Type B pancreatic cell (in vitro differentiated cells): ENCODE measurements at places on chromosomes 13 and 19.
A peak's percentile ranks its signal among the peaks of the same experiment; 100 is the strongest.

- peak; percentile 74 for DNase-seq
Observed at GRCh38 chr19:788983-789700, 8.1 kb upstream of the PTBP1 start.

DNA sequence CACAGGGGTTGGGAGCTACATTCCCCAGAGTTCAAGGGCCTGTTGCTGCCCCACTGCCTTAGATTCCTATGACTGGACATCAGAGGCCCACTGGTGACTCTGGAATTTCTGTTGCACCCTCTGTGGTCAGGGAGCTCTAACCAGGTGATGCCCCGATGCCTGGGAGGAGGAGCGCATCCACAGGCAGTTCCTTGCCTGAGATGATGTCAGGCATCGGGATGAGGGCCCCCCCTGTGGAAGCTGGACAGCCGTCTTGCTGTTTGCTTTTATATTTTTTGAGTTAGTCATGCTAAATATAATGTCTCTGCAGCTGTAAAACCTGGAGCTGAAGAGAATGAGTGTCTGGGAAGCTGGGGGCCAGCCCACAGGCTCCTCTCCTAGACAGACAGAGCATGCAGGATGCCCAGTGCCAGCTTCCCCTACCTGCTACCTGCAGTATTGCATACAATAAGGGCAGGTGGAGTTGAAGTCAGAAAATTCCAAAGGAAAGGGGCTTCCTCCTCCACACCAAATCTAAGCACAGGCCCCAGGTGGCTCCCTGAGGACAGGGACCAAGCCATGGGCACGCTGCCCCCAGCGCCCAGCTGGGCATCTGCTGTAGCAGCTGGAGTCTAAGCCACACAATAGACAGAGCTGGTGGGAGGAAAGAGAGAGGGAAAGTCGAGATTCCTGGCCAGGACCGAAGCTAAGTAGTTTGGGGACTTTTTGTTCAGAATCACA lies 16.2 kb downstream of the COL4A2 start:
- no peak for DNase-seq

GRCh38 chr19:33221638-33222037 lies 4.0 kb downstream of the SLC7A10 start:
- DNase-seq, result no peak

DNA sequence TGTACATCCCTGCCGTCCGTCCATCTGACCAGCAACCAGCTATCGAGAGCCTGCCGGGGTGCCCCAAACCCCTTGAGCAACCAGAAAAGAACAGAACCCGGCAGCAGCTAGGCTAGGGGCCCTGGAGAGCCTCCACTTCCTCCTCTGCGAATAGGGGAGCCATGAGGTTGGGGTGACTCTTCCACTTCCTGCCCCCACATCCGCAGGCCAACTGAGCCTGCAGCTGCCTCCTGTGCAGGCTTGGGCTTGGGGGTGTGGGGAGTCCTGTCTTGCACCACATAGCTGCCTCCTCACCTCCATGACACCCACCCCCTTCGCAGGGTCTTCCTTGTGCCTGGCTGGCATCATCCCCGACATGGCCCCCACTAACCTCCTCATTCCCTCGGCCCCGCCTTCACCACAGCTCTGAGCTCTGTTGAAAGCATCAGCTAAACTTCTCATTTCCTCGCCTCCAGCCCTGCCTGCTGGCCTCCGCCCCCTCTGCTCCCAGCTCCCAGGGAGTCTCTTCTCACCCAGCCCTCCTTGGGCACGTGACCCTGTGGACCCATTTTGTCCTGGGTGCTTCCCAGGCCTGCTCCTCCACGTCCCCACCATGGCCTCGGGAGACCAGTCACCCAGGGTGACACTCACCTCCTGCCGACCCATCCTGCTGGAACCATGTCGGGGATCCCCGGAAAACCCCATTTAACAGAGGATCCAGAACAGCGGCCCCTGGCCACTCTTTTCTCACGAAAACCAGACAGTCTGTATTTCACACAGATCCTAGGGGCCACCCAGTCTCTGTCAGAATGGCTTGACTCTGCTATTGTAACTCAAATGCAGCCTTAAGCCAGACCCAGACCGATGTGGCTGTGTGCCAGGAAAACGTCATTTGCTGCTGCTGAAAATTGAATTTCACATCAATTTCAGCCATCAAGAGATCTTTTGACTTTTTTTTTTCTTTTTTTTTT lies 50.4 kb downstream of the MYO9B start:
- no peak for DNase-seq

DNA sequence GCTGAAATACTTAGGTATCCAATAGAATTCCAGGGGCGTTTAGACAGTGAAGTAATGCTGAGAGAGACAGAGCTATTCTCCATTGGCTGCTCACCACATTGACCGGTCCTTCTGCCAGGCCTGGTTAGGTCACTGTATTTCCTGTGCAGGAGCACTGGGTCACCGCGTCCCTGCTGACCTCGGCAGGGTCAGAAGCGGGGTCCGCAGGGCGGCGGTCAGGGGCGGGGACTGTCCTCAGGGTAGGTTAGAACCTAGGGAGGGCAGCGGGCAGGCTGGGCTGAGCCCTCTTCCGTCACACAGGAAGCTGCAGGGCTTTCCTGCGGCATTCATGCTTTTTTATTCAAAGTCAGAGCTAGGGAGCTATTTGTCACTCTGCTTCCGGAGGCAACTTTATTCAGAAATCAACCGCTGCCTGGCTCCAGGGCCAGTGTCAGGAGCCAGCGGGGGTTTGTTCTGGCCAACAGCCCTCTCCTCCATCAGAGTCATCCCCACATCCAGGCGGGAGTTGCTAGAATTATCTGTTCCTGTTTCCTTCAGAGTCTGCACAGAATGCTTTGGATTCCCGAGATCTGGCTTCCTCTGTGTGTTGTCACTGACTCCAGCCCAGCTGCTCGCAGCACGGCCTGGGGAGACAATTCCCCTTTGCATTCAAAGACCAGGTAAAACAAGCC lies 81.2 kb upstream of the WASF3 start:
- DNase-seq, result no peak

GRCh38 chr19:1856698-1857603 lies 6.4 kb downstream of the KLF16 start:
- DNase-seq, result no peak

DNA sequence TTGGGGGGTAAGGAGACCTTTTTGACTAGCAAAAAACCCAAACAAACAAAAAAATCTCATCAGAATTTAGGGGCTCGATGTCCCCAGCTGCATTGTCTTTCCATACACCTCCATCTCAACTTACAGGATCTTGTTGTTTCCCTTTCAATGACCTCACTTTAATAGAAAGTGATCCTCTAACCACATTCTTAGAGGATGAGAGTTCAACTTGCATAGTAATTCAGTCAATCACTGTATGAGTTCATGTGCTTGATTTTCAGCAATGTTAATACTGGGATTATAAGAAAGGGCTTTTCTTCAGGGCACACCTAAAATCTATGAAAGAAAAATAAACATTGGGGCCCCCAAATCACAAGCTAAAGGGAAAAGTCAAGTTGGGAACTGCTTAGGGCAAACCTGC lies 1512.0 kb downstream of the SLITRK1 start:
- no peak for DNase-seq

- no peak for DNase-seq
Observed at GRCh38 chr13:28181413-28181812, 43.1 kb downstream of the PAN3 start.

DNA sequence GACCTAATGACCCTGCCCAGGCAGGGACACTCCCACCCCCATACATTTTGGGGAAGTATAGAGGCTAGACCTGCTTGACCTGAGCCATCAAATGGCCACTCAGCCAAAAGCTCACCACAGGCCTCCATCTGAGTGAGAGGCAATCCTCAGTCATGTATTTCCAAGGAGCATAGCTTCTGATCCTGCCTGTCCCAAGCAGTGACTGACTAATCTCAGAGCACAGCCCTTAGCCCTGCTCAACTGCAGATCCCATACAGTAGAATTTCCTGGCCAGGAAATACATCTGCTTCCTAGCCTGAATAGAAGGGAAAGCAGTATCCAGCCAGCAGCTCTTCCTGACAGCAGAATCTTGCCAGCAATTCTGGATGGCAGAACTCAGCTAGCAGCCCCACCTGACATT lies 880.6 kb upstream of the GPC6 start:
- DNase-seq, result no peak

DNA sequence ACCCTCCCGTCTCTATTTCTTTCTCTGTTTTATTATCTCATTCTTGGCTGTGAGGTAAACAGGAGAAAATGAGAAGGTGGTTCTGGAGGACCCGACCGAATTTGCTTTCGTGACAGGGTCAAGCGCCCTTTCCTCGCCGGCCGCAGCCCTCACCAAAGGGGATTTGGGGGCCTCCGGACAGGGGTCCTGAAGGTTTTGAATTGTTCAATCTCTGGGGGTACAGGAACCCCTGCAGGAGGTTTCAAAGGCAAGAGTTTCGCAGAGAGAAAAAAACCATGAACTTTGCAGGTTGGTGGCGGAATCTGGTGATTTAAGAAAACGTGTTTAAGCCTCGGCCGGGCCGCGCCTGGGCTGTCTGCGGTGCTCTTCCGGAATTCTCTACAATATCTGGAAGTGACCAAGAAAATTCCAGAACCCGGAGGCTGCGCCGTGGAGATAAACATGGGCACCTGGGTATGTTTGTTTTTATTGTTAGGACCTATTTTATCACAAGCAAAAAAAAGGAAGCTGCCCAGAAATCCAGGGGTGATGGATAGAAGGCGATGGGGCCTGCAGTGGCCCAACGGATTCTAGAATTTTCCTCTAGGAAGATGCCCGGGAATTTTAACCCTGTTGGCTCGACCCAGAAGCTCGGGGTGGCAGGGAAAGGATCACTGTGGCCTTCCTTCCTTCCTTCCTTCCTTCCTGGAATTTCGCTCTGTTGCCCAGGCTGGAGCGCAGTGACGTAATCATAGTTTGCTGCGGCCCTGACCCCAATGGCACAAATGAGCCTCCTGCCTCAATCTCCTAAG lies 14.2 kb upstream of the PTBP1 start:
- no peak for DNase-seq

DNA sequence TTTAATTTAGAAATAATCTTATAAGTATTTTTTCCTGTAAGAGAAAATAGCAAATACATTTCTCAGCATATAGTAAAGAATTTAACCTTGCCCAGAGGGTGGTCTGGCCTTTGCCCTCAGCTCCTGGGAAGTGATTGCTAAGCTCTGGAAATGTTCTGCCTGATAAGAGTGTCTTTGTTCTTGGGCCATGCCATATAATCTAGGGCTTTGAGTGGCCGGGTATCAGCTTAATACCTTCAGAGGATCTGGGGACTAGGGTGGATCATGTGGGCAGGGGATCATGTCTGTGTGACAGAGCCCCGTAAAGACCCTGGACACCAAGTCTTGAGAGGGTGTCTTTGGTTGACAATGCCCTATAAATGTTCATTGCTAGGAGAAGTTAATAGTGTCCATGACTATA lies 1032.4 kb upstream of the MIR17HG start:
- no peak for DNase-seq

GRCh38 chr19:50202386-50202785 lies 1.0 kb upstream of the MYH14 start:
- no peak for DNase-seq

DNA sequence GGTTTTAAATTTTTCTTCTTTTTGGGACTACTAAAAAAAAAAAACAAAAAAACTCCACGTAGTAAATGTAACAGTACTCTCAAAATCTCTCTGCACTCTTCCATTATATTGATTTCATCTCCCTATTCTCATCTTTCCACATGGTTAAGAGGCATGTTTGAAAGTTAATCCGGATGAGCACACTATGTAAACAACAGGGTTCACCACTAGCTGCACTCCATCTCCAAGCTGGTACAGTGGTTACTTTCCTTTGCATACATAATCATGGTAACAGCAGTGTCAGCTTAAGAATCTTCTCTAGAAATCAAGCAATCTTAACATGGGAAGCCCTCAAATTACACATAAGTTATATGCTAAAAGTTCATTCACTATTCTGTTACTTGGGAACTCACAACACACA lies 92.6 kb downstream of the MIPEP start:
- no peak for DNase-seq

DNA sequence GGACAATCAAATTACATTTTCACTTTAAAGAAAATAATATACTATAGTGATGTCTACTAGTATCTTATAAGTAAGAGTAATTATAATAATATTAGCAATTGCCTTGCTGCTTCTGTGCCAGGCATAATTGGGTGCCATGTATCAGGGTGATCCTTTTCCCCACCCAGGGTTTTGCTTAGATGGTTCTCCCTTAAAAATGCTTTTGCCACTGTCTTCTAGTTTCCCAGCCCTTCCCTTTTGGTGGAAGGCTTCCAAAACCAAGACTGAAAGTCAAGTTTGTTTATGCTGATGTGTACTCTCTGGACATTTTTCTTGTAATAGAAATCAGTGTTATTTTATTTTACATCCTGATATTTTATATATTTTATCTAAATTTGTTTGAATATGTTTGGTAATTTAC lies 77.8 kb downstream of the ITGBL1 start:
- DNase-seq, result no peak

DNA sequence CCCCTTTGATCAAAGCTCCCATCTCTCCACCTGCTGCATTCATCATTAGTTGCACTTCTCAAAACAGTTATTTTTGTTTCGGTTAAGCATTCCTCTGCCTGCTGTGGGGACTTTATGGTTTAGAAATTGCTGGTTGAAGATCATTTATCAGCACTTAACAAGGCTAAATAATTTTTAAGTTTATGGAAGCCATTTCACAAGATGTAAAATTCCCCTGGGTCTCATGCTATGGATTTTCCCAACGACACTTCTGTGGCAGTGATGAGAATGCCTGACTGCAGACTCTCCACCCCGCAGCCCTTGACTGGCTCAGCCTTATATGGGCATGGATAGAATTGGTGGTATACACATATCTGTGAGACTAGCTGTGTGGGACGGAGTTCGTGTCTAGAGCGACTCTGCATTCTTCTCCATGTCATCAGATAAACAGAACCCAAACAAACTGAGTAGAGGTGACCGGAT lies 52.8 kb downstream of the COL4A2 start:
- no peak for DNase-seq
